ENCODE measurements at places on chromosomes 13 and 19. TPM values are rescaled to one million over a fixed set of nuclear protein-coding genes. Genes with fewer than 3 reads are reported as not detected.

The RFPL4AL1 gene
- not detected for total RNA-seq

The RINL gene
- total RNA-seq = 0.34 TPM

The SIGLEC8 gene
- total RNA-seq = not detected

The PSG2 gene
- not detected for total RNA-seq

The TPTE2 gene
- total RNA-seq = not detected

The MEDAG gene
- total RNA-seq = 11.1 TPM

The KEAP1 gene
- 84.3 TPM for total RNA-seq

The CEACAM8 gene
- total RNA-seq = not detected

The ZNF221 gene
- 12.8 TPM for total RNA-seq

The URAD gene
- not detected for total RNA-seq

The LILRB4 gene
- total RNA-seq = not detected

The DENND1C gene
- not detected for total RNA-seq

The TNFSF9 gene
- total RNA-seq = 1.3 TPM

The RXFP2 gene
- not detected for total RNA-seq

- DNase-seq = no peak
Measured at GRCh38 chr19:7679771-7680605, 645 bp upstream of the TRAPPC5 start.

DNA sequence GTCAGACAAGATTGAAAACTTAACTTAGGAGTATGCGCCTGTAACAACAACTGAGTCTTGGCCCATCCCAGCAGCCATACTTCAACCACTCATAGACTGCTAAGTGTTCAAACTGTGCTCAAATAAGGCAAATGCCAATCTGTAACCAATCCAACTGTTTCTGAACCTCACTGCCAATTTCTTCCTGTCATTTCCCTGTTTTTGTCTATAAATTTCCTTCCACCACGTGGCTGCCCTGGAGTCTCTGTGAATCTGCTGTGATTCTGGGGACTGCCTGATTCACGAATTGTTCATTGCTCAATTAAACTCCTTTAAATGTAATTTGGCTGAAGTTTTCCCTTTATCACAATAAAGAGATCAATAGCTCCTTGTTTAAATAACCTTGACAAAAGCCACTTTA lies 50.8 kb upstream of the FREM2 start:
- DNase-seq = no peak

GRCh38 chr19:54105796-54106195 lies 3.1 kb downstream of the NDUFA3 start:
- no peak for DNase-seq

- no peak for DNase-seq
Measured at GRCh38 chr13:101360525-101360924, 55.8 kb downstream of the NALCN start.

DNA sequence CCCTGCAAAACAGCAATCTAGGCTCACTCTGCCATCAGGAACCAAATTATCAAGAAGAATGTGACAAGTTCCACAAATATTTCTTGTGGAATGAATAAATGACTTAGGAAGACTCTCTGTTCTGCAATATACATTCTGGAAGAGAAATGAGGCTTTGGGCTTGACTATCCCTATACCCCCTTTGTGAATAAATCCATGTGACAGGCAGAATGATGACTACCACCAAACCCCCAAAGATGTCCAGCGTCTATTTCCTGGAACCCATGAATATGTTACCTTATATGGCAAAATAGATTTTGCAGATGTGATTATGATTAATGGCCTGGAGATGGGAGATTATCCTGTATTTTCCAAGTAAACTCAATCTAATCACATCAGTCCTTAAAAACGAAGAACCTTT lies 139.3 kb downstream of the ENOX1 start:
- no peak for DNase-seq

DNA sequence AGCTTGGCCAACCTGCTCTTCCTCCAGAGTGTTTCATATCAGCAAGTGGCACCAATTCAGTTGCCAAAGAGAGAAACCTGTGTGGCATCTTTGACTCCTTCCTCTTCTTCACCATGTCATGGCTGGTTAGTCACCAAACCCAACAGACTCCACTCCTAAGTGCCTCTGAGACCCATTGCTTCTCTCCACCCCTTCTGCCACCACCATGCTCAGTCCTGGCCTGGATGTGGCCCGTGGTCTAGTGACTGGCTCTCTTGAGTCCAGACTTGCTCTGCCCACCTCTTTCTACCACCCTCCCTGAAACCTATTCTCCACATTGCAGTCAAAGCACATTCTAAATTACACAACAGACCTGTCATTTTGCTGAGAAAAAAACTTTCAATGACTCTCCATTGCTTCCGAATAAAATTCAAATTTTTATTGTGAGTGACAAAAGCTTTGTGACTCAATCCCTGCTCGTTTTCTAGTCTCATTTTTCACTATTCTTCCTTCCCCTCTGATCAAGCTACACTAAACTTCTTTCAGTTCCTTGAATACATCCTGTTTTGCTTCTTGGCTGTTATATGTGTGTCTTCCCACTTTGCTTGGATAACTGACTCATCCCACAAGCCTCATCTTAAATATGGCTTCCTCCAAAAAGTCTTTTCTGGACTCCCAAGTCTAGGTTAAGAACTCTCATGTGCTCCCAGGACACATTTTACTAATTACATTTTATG lies 12.0 kb upstream of the TNFSF11 start:
- DNase-seq = peak; percentile 22

DNA sequence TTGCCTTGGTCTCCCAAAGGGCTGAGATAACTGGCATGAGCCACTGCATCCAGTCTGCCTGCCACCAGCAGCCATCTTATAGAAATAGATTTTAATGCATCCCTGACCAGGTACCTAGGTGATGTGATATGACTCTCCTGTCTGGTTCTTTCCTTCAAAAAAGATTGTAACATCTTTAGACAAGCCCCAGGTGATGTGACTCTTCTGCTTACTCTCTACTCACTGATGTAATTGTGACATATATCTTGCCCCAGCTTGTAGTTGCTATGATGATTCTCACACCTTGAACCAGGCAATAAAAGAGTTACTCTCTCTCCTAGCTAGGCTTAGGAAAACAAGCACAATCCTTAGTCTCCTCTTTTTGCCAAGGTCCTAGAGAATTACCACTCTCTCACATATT lies 30.6 kb upstream of the ZNF681 start:
- no peak for DNase-seq

- no peak for DNase-seq
Measured at GRCh38 chr13:49622174-49622946, 5.9 kb upstream of the ARL11 start.

DNA sequence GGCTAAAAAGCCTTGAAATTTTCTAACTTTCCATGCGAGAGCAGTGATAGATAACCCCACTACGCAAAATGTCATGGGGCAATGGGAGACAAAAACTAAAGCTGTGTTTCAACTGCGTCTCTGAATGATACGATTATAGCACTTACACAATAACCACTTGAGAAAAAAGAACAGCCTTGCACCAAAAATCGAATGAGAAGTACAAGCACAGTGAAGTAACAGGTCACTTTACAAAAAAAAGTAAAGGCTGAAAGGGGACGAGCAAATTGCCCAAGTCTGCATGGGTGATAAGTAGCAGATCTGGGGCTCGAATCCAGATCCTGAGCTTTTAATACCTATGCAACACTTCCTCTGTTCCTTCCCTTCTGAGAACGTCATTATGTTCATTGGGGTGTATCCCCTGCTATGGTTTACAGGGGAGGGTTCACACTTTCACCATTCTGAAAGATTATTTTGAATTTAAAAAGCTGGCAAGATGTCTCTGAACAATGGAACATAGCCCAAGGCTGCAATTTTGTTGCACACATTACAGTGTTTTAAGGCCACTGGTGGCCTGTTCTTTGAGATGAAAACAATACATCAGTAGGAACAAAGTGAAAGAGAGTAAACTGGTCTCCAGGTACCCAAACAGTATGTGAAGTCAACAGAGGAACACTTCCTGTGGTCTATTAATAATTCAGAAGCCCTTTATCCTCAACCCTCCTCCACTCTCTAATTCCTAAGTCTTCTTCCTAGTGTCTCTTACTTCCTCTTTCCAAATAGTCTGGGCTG lies 3.2 kb downstream of the CPB2 start:
- no peak for DNase-seq

DNA sequence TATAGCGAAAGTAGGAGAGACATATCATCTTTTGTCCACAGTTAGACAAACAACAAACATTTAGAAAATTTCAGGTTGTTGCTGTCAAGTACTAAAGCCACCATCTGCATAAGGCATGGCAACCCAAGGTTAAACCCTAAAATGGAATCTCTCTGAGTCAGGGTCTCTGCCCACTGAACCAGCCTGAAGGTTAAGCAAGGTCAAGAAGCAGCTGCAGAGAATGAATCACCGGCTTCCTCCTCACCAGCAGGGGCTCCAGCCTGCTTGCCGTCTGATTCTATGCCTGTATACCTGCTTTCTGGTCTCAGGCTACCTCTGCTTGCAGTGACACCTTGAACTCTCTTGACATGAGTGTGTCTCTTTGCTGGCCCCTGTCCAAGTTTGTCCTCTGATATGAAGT lies 726.2 kb upstream of the SGCG start:
- DNase-seq = peak; percentile 93

- DNase-seq = no peak
Measured at GRCh38 chr19:40147338-40147692, 43.9 kb upstream of the MAP3K10 start.

DNA sequence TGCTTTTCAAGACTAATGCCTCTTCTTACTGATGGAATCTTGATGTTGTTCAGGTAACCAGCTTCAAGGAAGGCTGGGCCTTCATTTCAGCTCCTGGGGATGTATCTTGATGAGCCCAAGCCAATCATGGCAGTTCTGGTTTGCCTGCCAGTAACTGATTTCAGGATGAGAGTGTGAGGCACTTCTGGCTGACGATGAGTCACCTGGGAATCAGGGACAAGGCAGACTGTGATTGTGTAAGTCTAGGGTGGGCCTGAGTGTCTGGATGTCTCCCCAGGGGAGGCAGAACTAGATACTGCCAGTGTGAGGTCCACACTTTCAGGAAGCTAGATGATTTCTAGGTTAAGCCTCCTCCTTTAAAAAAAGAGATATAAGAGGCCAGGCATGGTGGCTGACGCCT lies 77.3 kb upstream of the KL start:
- DNase-seq = peak; percentile 50

GRCh38 chr19:34188408-34188807 lies 16.1 kb downstream of the LSM14A start:
- DNase-seq = no peak

DNA sequence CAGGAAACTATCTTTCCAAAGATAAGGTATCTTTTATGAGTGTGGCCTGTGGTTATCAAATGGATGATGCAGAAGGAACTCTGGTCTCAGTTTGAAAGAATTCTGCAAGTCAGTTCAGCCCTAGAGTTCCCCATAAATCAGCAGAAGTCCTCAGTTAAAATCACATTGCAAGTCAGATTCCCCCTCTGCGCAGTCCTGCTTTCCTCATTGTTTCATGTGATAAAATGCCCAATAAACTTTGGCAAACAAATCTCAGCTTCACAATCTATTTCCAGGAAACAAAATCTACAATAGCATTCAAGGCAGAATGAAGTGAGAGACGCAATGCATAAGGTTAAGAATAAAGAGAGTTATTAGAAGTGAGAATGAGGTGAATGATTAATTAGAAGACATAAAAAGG lies 216.3 kb upstream of the KLHL1 start:
- DNase-seq = no peak

- DNase-seq = peak; percentile 71
Measured at GRCh38 chr19:49224879-49225278, 67.3 kb downstream of the TRPM4 start.

DNA sequence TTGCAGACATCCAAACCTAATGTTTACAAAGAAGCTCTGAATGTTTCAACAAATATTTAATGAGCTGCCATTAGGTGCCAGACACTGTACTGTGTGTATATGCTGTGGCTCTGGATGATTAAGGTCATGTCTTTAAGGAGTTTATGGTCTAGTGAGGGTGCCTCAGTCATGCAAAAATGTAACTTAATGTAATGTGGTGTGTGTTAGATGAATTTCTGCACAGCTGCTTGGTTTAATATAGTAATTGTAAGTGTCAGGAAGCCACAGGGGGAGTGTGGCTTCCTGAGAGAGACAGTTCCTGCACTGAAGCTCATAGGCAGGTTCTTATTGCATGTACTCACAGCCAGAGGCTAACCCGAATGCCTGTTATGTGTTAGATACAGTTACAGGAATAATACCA lies 43.3 kb downstream of the SPATA13 start:
- no peak for DNase-seq

DNA sequence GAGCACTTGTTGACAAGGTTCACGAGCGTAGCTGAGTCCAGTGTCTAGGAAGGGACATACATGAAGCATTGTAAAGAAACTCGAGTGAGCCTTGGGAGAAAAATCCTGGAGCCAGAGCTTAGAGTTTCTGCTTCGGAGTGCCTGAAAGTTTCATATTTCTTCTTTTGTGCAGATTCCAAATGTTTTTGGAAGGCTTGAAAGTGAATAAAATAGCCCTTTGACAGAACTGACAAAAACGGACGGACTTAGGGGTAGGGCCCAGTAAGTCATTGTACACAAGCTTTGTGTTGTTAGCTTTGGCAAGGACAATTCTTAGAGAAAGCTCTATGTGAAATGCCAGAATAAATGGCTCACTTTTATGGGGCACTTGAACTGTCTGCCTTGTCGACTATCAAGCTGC lies 2.8 kb downstream of the RNF113B start:
- DNase-seq = no peak

DNA sequence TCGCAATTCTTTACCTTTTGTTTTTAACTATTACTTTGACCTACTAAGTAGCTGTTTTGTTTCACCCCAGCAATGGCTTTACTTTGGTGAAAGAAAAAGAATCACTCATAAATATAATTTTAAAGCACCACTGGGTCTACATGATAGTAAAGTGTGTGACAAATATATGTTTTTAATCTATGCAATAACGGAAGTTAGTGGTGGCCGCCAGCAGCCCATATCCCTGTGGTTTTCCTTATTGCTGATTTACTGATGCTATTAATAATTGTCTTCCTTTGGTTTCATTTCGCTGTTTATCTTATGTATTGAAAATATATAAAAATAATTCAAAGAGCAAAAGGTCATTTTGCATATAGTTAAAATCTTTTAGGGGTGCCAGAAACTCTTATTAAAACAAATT lies 491.3 kb downstream of the DIAPH3 start:
- no peak for DNase-seq

DNA sequence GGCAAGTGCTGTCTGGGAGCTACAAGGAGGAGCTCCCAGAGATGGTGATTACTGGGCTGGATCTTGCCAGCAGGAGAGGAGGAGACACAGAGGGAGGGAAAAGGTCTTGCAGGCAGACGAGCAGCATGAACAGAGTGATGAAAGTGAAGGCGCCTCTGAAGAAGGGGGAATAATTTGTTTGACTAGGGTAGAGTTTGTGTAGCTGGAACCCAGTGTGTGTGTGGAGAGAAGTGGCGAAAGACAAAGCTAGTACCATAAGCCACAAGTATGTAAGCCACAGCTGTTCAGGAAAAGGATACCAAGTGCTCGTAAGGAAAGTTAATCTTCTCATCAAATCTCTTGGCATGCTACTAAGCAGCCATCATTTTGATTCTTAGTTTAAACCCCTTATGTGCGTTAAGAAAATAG lies 5.4 kb downstream of the FLT1 start:
- DNase-seq = peak; percentile 61
